ENCODE measurements at places on chromosomes 16 and 17.

DNA sequence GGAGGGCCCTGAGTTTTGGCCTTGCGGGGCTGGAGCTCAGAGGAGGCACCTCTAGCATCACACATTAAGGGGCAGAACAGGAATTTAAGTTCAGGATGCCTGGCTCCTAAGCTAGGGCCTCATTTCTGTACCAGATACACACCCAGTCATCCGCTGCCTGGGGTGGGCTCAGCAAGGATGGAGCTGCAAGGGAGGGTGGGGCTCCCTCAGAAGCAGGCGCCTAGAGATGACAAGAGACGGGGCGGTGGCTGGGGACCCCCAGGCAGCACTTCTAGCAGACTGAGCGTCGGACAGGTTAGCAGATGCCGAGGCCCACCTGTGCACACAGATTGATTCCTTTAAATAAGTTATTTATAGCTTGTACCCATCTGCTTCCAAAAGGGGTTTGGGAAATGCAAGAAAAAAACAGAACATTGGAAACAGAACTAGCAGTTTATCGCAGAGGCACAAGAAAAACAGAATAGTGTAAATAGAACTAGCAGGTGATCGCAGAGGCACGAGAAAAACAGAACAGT lies 47.6 kb upstream of the CBFA2T3 start:
- no peak for DNase-seq

DNA sequence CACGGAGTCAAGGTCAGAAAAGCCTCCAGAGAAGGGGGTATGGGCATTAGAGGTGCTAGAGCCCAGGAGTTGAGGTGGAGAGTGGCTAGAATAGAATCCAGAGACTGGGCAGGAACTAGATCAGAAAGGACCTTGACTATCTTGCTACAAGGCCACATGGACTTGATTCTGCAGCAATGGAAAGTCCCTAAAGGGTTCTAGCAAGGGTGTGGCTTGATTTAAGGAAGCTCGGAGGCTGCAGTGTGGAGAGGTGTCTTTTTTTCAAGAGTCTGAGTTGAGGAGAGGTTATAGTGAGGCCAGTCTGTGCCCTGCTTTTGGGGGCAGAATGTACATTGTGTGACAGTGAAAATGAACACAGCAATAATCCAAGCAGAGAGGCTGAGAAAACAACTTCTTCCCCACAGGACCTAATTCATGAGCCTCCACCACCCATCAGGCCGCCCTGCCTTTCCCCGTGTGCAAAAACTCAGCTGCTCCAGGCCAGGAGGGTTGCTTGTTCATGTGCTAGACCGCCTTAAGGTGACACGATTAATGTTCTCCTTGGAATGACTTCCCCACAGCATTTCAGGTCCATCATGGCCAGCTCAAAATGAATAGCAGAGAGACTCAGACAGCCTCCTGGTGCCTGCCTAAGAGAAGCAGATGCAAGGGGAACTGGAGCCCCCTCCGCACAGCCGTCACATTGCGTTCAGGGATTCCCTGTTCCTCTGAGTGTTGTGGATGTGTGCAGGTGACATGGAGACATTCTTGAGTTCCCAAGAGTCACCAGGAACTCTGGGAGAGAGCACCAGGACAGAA lies 8.7 kb upstream of the BEAN1 start:
- DNase-seq = no peak

DNA sequence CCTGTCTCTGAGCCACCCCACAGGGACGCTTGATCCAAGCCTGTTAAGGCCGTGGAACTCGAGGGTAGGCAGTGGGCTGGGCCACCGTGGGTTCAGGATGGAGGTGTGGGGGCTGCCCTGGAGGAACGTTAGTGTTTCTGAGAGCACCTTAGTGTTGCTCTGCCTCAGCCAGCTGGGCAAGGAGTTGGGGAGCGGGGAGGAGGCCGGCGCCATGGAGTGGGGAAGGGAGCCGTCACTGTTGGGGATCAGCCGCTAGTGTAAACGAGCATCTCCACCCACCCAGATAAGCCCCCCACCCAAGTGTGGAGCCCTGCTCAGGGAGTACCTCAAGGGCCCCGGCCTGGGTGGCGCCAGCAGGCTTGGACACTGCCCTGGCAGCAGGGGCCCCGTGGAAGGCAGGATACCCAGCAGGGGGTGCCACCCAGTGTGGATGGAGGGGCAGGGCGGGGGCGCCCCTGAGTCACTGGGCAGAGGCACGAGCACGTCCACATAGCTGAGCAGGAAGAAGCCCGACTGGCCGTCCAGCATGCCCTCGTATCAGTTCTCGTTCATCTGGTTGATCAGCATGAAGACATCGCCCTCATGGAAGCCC lies 98.6 kb downstream of the KPNA2 start:
- no peak for DNase-seq

- no peak for DNase-seq
These were observed 12.9 kb upstream of the ITGAD start for GRCh38 chr16:31380201-31380600.

DNA sequence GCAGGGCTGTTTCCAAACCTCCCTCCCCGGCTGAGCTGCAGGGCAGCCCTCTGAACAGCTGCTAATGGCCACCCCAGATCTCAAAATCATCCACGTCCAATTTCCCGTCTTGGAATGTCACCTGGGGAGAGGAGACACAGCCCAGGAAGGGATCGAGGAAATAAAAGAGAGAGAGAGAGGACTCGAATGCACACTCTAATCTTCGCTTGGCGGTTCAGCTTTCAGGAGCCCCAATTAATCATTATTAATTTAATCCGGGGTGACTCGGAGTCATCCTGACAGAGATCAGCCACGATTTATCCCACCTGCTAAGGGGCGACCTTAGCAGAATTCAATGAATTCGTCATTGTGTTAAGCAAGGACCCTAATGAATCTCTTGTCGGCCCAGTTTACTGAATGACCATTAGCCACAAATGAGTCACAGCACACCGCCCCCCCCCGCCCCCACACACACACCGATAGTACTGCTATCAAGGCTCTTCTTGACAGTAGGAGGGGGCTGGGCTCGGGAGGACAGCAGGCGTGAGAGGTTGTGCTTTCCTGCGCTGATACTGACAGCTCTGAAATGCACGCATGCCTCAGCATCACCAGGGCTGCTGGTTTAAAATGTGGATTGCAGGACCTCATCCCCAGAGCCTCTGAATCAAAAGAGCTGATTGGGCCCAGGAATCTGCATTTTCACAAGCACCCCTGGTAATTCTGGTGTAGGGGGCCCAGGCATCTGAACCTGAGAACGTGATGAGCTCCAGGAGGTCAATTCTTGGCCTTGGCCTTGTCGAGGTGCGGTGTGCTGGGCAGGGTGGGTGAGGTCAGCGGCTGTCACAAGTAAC lies 190.0 kb upstream of the CIBAR2 start:
- DNase-seq = peak; percentile 70

DNA sequence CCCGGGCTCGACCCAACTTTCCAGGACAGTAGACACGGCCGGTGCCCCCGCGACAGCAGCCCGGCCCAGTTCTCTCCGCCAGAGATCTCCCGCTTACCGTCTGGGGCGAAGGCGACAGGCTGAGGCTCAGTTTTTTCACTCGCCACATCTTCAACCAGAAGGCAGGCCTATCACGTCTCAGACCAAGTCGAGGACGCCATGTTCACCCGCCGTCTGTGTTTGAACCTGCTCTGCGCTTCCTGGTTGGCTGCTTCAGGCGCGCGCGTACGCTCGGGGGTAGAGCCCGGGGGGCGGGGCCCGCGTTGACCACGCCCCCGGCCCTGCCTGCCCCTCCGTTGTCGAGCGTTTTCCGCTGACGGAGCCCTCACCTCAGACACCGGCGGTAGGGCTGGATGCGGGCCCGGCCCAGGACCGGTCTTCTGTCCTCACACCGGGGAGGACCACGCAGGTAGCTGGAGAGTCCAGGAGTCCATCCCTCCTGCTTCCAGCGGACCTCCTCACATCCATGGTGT lies at the start of gene SPAG5:
Gene SPAG5 (minus strand): TSS at position 227 of the 512 bp plus-strand sequence. CDS start 79 bp downstream, at position 148.
- peak; percentile 92 for DNase-seq

- DNase-seq = no peak
These were observed 51.4 kb upstream of the CDR2 start for GRCh38 chr16:22425847-22426246.

DNA sequence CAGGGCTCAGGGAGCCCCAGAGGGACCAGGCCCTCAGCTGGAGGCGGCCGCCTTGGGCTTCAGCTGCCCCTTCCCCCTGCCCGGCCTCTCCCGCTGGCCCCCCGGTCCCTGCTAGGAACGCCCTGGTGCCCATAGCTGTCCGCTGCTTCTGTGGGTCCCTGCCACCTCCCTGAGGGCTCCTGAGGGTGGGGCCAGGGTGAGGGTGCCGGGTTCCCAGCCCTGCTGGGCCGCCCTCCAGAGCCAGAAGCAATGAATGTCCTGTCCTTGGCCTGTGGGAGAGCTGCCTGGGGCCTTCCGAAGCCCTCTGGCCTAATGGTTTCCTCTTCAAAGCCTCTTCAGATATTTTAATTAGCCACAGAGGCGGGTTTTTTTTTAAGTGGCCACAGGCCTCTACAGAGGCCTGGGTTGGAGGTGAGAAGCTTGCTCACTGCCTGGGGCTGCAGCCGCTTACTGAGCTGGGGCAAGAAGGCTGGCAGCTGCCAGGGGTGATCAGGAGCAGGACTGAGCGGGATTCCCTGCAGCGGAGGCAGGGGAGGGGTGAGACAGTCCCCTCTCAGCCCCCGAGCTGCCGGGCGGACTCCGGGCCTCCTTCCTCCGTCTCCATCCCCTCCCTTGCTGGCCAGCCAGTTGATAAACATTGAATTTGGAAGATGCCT lies 9.9 kb downstream of the CENPX start:
- no peak for DNase-seq

- DNase-seq = no peak
These were observed 3.6 kb upstream of the ITGA3 start for GRCh38 chr17:50052241-50052796.

DNA sequence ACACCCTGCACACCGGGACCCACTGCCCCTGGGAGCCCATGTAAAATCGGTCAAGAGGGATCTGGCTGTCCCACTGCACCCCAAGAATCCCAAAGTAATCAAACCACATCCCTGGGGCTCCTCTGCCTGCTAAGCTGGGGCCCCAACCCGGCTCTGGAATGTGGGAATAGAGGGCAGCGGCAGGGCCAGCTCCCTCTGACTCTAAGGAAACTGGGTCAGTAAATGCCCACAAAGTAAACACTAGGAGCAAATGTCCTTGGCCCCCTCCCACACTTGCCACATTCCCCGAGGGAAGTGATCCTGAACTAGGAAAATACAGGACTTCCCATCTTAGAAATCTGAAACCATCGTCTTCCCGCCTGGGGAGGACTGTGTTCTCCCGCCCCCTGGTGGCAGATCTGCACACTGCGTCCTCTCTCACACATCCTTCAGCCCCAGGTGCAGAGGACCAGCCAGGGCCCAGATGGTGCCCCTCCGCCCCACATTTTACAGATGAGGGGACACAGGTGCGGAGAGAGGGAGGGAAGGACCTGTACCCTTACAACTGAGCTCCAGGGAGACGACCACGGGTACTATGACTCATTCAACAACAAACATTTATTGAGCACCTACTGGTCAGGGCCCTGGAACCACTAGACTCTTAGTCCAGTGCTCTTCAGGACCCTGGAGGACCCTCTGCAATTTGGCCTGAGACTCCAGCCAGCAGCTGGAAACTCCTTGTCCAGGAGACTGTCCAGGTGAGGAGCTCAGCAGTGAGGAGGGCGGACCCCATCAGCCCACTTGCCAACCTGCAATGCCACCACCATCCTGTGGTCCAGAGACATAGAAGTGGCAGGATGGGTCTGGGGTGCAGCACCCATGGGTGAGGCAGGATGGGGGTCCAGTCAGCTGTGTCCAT lies 10.1 kb downstream of the P3H4 start:
- DNase-seq = peak; percentile 81

DNA sequence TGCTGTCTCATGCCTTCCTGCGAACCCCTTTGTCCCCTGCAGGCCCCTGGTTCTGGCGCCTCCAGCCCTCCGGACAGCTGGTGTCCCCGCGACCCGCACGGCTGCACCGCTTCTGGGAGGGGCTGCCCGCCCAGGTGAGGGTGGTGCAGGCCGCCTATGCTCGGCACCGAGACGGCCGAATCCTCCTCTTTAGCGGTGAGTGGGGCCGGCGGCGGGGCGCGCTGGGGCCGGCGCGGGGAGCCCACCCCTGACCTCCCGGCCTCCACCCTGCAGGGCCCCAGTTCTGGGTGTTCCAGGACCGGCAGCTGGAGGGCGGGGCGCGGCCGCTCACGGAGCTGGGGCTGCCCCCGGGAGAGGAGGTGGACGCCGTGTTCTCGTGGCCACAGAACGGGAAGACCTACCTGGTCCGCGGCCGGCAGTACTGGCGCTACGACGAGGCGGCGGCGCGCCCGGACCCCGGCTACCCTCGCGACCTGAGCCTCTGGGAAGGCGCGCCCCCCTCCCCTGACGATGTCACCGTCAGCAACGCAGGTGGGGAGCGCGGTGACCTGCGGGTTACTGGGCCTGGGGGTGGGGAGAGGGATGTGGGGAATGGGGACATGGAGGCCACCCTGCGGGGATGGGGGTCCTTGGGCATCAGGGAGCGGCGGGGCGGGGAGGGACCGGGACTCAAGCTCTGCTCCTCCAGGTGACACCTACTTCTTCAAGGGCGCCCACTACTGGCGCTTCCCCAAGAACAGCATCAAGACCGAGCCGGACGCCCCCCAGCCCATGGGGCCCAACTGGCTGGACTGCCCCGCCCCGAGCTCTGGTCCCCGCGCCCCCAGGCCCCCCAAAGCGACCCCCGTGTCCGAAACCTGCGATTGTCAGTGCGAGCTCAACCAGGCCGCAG lies 7.1 kb upstream of the IL32 start:
- peak; percentile 20 for DNase-seq

DNA sequence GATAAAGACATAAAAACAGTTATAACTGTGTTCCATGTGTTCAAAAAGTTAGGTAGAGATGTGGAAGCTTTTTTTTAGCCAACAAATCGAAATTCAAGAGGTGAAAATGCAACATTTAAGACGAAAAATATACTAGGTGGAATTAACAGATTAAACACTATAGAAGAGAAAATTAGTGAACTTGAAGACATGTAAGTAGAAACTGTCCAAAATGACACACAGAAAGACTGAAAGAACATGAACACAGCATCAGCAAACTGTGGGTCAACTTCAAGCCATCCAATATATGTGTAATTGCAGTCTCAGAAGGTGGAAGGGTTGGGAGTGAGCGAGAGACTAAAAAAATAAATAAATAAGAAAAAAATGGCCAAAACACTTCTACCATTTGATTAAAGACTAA lies 9.3 kb downstream of the FAM83G start:
- DNase-seq = no peak

GRCh38 chr17:74567397-74567796 lies at the start of gene CD300H:
CD300H (minus strand) TSS chr17:74567509.
- DNase-seq = no peak

GRCh38 chr16:86270696-86271095 lies 239.6 kb upstream of the FOXF1 start:
- DNase-seq = no peak

- DNase-seq = no peak
These were observed 941.6 kb upstream of the CDH8 start for GRCh38 chr16:62977876-62978275.

GRCh38 chr17:40937384-40937819 lies at the start of gene KRT23:
KRT23 (minus strand) TSS chr17:40937646; CDS start chr17:40936603, 1,043 bp downstream.
- no peak for DNase-seq

- no peak for DNase-seq
These were observed 761 bp upstream of the MATCAP1 start for GRCh38 chr16:67184453-67184994.

- no peak for DNase-seq
These were observed 2.2 kb upstream of the TMEM94 start for GRCh38 chr17:75454193-75454592.

GRCh38 chr17:5797447-5798050 lies 213.2 kb upstream of the NLRP1 start:
- DNase-seq = no peak

GRCh38 chr16:20870122-20870820 lies 29.9 kb downstream of the DCUN1D3 start:
- no peak for DNase-seq

Measured in fibroblast of villous mesenchyme (primary cell).